D341Med (cell line): ENCODE measurements at places on chromosomes 5 and 9.

GRCh38 chr9:131233995-131234394 is 42.3 kb downstream of the FAM78A start:
- no peak for DNase-seq

DNA sequence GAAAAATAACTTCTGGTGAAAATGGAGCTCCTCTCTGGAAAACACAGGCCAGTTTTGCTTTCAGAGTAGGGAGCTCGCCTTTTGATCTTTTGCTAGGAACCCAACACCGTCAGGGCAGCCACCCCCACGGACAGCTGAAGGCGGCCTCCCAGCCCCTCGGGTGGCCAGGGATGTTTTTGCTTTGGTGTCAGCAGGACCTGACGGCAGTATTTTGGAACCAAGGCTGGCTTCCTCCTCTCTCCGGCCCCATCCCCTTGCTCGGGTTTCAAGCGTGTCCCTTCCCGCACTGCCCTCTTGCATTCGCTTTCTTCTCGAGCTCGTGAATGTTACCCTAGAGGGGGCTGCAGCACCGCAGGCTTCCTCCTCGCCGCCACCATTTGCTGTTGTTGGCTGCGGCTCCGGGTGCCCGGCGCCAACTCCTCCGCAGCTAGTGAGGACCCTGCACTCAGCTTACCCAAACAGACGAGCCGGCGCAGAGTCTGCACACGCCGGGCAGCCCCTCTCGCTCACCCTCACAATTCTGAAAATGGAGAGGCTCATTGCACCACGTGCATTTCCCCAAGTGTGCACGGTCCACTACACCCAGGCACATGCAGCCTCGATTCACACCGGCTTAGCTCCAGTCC is 35.5 kb upstream of the ADAMTSL1 start:
- DNase-seq = no peak

DNA sequence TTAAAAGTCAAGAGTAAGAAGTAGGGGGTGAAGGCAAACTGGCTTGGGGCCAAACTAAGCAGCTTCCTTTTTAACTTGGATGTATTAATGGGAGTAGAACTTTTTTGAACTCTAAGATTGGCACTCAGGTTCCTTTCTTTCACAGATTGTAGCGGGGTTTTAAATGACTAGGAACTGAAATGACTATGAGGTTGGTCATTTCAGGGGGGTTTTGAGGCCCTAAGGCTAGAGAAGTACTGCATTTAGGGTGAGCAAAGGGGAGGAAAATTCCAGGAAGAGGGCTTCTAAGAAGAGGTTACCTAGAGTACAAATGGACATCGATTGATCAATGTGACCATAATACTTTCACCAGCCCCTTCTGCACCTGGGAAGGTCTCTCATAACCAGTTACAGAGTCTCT is 381.8 kb downstream of the MLLT3 start:
- DNase-seq = no peak

- DNase-seq = peak; percentile 48
Observed at GRCh38 chr9:26326563-26326962, 566.0 kb downstream of the CAAP1 start.

- DNase-seq = no peak
Observed at GRCh38 chr5:163893281-163893680, 387.9 kb downstream of the MAT2B start.

- DNase-seq = no peak
Observed at GRCh38 chr9:135090547-135090946, 3.1 kb downstream of the OLFM1 start.

DNA sequence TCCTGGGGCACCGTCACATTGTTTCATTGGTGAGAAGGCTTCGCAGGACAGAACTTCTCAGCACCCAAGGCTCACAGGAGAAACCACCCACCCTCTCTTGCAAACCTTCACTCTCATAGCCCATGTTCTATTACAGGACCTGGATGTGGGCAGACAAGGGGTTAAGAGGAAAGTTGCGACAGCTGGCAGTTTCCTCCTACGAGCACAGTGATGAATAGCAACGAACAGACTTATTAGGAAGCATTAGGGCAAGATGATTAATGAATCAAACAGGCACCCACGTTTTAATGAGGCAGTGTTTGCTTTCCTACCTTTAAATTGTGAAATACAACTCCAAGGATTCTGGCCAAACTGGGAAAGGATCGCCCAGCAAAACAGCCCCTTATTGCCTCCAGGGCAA is 339.3 kb downstream of the DRD1 start:
- no peak for DNase-seq

GRCh38 chr9:68966496-68966944 is 47.4 kb downstream of the PRKACG start:
- DNase-seq = no peak

GRCh38 chr9:127194881-127195713 is 69.5 kb upstream of the GARNL3 start:
- no peak for DNase-seq

- no peak for DNase-seq
Observed at GRCh38 chr9:115651461-115651860, 502.1 kb upstream of the PAPPA start.

GRCh38 chr5:42798284-42799240 is 13.1 kb downstream of the SELENOP start:
- no peak for DNase-seq

GRCh38 chr9:11457825-11458790 is 845.3 kb upstream of the PTPRD start:
- peak; percentile 58 for DNase-seq

DNA sequence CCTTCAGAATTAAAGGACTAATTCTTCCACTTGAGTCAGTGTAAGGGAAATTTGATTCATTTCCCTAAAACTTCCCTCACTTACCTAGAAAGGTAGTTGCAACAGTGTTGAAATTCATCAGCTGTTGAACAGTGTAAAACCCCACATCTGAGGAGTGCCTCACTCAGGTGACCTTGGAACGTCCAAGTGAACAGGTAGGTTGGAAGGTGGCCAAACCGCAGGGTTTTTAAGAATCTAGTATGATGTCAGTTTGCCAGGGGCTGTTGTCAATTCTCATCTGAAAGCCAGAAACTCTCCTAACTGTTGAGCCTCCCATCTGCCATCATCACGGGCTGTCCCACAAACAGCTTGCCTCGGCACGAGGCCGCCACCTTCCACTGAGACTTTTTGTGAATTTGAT is 105.7 kb downstream of the TMEM174 start:
- no peak for DNase-seq

DNA sequence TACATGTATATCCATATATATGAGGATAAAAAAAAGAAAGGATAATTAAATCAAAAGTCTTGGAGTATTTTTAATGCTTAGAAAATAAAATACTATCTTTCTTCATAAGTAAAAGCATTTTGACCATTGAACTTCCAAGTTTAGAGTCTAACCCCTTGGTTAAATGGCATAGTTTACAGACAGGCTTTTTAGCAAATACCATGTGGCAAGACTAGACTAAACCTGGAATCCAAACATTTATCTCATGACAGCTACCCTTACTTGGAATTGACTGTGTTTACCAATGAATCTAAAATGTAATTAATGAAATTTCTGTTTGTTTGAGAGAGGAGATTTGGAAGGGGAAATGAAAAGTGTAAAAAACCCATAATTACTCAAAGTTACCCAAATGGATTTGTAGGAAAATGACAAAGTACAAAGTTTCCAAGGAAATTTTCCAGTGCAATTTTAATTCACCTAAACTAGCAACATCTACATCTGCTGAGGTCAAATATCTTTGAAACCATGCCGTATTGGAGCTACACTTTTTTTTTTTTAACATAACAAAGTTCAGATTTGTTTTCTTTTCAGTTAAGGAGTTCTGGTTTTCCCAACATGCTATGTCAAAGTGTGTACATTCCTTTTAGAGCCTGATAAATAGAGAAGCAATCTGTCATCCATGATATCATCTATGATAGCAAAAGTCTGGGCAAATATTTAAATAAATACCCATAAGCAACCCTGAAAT is 272.1 kb upstream of the DAB2 start:
- DNase-seq = no peak

- no peak for DNase-seq
Observed at GRCh38 chr5:6279607-6280006, 98.7 kb downstream of the MED10 start.

DNA sequence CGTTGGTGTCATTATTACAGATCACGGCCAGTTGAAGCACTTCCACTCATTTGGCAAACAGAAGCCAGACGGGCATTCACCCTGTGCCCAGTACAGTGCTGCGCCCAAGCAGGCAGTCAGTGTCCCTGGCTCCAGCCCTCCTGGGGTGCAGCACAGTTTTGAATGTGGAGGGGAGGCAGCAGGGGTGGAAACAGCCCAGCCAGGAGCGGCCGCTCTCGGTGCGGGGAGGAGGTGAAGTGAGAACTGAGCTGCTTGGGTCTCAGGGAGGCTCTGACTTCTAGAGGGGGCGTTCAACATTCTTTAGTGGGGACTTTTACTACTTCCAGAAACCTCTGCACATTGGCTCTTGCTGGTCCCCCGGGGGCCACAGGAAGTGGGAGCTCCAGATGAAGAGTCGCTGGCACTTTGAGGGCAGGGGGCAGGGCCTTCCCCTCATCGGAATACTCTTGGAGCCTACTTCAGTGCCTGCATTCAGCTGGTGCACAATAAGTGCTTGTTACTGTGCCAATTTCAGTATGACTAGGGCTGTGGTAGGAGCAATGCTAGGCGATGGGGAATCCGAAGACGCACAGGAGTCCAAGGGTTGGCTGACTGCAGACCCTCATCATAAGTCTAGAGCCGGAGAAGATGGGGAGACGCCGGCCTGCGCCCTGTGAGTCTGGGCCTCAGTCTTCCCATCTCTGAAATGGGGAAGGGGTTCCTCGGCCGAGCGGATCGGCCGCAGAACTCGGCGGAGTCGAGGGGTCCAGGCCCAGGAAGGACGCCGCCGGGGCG is 492 bp upstream of the NEK6 start:
- DNase-seq = no peak

DNA sequence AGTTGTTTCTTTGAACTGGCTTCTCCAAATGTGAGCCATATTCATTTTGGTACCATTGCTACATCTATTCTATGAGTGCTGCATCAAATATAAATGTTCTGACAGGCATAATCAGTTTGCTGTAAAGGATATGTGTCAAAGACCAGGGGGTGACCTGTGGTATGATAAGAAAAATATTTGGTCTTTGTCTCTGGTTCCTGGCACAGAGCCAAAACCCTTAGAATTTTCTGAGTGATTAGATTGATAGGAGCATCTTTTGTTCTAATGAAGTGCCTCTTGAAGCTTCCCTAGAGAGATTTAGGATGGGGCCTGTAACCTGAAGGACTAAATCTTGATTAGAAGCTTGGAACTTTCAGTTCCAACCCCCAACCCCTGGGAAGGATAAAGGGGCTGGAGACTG is 256.3 kb downstream of the NNT start:
- DNase-seq = no peak

DNA sequence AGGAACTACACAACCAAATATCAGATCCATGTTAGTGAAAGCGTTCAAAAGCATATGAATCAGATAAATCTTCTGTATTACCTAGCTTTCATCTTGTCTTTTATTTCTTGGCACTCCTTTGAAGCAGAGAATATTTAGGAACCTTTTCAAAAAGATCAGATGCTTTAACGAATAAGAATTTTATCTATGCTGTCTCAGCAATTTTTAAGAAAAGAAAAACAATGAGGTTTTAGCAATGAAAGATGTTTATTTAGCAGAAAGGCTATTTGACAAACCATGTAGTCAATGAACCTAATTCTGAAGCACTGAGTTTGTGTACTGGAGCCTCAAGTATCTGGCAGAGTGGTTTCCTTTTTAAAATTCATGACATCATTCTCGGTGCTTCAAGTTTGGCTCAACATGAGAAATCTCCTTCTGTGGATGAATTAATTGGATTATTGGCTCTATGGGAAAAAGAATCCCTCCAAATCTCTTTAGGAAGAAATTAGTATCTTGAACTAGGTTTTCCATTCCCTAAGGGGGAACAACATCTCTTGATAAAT is 534.7 kb downstream of the CAAP1 start:
- DNase-seq = no peak

DNA sequence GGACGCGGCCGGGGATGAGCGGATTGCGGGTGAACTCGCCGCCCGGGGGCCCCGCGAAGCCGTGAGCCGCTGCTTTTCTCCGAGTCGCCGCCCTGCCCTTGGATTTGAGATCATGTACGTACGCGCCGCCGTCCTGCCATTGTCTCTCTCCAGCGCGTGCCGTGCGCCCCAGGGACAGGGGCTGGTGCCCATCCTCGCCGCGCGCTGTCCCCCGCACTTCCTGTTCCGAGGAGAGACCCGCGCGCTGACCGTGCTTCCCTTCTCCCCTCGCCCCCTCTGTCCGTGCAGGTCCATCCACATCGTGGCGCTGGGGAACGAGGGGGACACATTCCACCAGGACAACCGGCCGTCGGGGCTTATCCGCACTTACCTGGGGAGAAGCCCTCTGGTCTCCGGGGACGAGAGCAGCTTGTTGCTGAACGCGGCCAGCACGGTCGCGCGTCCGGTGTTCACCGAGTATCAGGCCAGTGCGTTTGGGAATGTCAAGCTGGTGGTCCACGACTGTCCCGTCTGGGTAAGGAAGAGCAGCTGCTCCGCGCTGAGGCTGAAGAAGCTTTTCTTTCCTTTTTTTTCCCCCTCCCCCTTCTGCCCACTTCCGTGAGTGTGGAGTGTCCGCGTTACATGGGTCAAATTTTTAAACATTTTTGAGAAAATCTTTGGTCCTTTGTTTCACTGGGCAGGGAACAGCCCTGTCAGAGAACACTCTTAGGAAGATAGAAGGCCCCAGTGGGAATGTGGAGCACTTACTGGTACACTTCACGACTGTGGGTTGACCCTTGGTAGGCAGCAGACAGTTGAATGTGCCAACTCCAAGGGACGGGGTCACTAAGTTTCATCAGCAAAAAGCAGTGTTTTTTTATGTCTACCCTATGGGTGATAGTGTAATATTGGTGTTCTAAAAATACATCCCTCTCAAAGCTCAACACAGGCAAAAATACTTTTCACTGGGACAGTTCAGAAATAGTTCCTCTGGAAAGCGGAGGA is 727 bp downstream of the RHOBTB3 start:
- DNase-seq = no peak

DNA sequence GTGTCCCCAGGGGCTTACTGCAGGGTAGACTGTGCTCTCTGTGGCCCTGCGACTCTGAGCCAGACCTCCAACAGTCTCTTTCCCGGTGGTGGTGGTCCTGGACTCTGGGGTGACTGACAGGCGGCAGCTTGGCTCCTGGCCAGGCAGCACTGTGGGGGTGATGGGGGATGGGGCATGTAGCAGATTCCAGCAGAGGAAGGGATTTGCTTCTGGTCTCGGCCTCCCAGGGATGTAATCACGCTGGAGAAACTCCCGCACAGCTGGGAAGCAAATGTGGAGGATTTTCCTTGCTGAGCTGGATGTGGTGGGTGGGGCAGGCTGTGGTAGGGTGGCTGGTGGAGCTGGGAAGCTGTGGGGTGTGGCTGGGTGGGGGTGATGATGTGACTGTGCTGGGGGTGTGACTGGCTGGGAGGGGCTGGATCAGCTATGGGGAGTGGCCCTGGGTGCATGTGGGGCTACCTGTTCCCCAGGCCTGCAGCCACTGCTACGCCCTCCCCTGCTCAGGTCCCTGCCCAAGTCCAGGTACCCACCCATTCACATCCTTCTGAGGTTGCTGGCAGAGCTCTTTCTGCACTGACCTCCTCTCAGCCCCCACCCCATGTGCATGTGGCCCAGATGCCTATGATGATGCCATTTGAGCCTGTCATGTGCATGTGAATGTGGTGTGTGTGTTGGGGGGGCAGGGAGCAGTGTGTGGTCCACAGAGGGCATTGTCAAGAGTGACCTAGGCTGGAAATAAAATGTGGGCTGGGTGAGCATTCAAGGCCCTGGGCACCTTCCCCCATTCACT is 3.8 kb downstream of the NDST1 start:
- DNase-seq = no peak
